ENCODE measurements at places on chromosomes 5 and 9.

DNA sequence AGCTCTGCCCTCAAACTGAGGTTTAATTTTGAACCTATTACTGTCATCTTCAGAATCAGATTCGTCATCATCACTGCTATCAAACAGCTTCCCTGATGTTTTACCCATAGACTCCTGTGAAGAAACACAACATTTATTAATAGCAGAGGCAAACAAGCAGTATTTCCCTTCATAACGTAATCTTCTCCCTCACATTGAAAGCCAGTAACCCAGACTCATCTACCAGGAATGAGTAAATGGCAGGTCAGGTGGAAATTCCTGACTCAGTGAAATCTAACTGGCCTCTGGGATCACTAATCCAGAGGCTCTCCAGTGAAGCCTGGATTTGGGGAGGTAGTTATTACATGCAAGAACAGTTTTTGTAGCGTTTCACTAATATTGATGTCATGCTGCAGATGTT lies 14.6 kb downstream of the NOL8 start:
- no peak for DNase-seq

- DNase-seq, result no peak
These were observed 143.7 kb upstream of the IRX2 start for GRCh38 chr5:2895196-2895595.

DNA sequence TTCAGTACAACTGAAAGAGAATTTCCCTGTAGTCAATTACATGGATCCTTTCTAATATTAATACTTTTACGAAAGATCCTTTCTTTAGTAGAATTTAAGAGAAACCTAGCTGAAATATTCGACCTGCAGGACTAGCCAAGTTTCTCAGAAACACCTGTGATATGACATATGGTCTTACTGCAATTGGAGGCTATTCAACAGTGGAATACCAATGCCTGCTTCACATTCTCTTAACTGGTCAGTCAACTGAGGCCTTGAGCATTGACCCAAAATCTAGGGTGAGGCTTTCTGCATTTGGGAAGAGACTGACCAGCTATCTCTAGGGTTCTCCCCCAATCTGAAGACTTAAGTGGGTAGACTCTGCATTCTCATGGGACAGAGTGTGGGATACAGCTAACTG lies 12.3 kb downstream of the UBE2QL1 start:
- DNase-seq, result no peak

GRCh38 chr5:96374653-96375052 lies 58.4 kb downstream of the PCSK1 start:
- DNase-seq, result no peak

GRCh38 chr5:94885931-94886330 lies 267.5 kb downstream of the SLF1 start:
- no peak for DNase-seq

GRCh38 chr5:103117471-103117991 lies 2.4 kb downstream of the GIN1 start:
- DNase-seq, result no peak

DNA sequence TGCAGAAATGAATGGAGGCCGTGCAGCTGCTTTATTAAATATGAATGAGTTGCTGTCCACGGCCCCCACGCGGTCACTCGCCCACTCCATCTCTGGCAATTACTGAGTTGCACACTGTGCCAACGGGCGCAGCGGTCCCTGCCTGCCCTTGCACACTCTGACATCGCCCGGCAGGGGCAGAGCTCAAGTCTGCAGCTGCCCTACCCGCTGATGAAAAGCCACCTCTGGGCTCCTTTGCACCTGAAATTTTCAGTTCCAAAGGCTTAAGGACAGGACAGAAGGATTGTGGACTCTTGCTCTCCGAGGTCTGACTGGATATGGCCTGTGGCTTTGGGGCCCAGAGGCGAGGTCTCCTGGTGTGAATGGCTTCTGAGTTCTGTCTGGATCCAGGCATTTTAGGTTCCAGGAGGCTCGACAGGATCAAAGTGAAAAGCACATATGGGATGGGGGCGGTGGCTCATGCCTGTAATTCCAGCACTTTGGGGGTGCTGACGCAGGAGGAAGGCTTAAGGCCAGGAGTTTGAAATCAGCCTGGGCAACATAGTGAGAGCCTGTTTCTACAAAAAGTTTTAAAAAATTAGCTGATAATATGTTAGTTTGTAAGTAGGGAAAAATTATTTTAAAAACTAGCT lies 201.8 kb downstream of the PAX5 start:
- DNase-seq, result no peak

GRCh38 chr9:13364271-13365000 lies 84.9 kb upstream of the MPDZ start:
- no peak for DNase-seq

GRCh38 chr9:131478421-131478868 lies 24.3 kb upstream of the POMT1 start:
- peak; percentile 63 for DNase-seq

- DNase-seq, result no peak
These were observed 1.6 kb downstream of the WWC1 start for GRCh38 chr5:168292786-168293696.

DNA sequence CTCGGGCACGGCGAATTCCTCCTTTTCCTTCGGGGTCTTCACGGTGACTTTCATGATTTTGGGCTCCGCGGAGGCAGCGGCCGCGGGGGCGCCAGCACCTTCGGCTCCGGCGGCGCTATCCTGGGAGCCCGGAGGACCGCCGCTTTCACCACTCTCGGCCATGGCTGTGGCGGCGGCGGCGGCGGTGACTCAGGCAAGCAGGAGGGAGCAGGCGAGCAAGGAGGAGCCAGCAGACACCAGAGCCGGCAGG lies 315 bp downstream of the UBQLN1 start:
- DNase-seq, result no peak

DNA sequence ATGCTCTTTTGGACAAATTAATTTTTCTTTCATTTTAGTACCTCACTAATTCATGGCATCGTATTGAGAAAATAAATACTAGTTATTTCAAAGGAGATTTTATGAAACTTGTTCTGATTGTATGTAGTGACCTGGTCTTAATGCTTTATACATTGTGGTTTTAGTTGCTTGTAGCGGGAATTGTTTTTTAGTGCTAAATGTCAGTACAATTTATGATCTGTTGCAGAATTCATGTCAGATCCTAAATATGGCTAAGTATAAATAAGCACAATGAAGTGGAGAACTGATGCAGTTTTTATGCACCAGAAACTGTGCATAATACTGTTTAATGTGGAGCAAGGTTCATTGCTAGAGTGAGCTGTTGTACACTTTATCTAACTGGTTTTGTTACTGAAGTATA lies 308.8 kb downstream of the PJA2 start:
- DNase-seq, result no peak

DNA sequence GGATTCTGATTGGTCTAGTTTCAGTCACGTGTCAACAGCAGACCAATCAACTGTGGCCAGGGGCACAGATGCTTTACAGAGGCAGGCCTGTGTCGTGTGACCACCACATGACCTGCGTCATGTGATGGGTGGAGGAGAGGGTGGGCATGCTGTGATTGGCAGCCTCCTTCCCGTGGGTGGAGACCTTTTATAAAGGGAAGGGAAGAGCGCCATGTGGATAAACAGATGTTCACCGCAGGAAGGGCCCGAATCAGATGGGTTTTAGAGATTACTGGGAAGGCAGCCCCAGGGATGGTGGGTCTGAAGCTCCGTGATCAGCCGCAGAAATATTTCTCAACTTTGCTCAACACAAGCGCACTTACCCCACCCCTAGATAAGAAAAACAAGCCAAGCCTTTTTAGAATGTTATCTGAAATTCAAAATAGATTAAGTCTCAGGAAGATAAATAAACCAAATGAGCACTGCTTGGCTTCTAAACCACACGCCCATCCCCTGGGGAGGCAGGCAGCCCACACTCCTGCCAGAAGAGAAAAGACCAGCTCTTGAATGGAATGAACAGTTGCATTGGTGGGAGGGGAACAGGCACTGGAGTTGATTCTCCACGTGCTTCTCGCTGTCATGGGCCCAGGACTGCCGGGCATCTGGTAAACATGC lies 43.6 kb downstream of the ROPN1L start:
- DNase-seq, result peak; percentile 12

DNA sequence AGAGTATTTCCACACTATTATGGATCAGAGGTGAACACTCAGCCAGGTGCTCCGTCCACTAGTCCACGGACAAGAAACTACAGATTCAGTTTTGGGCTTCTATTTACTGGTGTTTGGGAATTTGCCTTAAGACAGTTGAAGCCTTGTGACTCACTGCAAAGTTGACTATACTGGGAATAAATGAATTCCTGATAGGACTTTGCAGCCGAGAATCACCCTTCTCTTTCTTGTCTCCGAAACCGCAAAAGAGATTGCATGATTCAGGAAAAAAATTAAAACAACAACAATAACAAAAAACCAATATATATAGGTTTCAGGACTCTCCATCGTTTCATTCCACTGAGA lies 716 bp downstream of the TMEM171 start:
- no peak for DNase-seq

DNA sequence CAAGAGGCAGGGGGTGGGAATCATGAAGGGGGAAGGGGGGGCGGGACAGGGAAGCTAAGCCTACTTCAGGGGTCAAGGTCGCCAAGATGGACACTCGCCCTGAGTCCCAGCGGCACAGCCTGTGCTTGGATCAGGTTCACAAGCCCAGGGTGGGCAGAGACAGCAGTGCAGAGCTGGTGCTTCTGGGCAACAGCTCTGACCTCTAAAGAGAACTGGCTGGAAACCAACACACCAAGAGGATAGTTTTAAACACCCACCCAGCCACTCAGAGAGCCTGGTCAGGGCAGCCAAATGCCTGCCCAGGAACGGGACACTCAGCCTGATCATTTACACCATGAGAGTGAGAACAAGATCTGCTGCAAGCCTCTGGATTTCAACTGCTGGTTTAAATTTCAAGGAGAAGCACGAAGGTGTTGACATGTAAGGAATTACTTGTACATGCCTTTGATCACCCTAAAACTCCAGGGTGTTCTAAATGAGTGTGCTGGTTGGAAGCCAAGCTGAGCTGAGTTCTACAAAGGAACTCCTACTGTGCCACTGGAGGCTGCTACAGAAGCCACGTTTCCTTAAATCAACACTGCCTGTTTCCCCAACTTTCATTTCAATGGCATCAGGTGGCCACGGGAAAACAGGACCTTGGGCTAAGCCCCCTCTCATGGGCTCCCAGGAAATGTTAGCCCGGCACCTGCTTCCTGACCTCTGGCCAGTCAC lies 91.5 kb downstream of the TTLL11 start:
- no peak for DNase-seq

DNA sequence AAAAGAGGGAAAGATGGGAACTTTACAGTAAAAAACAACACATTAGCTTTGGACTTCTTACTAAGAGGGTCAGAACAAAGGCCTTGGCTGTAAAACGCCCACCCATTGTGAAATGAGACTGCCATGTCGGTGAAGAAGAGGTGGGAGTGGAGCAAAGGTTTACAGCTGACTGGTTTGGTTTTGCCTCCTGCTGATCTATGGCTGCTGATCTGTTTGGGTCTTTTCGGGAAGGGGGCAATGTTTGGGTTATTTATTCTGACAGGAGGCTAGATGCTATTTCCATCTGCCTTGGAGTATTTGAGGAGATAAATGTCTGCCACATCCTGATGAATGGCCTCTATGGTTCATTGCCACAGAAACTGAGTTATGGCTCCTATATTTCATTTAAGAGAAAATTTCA lies 408.7 kb downstream of the TLE4 start:
- no peak for DNase-seq

GRCh38 chr5:1549475-1550030 lies 25.8 kb upstream of the LPCAT1 start:
- DNase-seq, result no peak

DNA sequence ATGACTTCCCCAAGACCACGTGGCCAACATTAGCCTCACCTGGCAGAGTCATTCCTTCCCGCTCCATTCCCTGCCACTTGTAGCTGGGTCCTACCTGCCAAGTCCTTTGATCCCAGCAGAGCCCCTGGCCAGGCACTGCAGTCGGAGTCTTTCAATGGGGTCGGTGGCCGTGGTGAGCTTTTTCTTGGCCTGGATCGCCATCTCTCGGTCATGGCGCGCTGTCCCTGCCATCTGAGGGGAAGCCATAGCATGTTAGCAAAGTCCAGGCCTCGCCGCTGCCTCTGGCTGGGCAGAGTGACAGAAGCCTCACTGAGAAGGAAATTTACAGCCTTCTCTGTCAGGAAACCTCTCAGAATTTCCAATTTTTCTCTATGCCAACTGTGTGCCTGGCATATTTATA lies 17.5 kb downstream of the CAPSL start:
- no peak for DNase-seq

DNA sequence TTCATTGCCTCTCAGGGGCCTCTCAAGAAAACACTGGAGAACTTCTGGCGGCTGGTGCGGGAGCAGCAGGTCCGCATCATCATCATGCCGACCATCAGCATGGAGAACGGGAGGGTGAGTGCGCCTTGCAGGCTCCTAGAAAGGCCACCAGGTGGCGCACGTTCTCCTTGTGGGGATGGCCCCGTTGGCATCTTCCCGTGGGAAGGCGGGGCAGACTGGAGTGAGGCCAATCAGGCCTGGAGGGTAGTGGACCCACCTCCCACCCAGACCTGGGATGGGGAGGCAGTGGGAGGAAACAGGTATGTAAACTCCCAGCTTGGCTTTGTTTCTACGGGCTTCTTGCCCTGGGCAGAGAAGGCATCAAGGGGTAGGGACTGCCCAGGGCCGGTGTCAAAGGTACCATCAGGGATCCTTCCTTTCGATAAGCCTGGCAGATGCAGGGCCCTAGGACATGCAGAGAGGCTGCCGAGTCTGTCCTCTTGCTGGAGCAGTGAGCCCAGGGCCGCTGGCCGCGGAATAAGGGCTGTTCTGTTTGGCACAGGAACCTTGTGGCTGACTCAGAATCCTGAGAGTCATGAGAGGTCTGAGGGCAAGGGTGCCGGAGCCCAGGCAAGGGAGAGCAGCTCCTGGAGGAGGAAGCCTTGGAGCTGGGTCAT lies 18.9 kb upstream of the SPTLC1 start:
- peak; percentile 76 for DNase-seq

DNA sequence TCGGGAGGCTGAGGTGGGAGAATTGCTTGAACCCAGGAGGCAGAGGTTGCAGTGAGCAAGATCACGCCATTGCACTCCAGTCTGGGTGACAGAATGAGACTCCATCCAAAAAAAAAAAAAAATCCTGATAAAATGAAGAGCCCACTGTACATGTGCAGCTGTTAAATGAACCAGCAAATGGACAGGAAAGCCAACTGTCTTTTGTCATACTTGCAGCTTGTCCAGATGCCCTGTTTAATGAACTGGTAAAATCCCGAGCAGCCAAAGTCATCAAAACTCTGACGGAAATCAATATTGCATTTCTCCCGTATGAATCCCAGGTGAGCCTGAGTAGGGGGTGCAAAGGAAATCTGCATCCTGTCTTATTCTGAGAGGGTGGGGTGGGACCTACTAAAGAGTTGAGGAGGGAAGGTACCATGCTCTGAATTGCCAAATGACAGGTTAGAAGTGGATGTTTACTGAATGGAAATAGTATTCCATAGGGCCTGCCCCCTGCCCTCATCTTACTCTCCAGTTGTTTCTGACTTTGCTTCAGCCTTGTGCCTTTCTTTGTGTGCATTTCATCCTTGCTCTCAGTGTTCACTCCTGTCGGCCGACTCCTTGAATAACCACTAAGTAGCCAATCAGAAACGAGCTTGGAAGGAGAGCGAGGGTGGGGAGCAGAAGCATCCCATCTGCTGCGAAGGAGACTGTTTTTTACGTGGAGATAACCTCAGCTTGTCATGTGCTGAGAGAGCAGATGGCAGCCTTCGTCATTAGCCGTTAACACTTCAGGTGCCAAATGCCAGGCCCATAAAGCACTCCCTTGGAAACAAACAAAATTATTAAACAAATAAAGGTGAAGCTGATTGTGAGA lies 45.7 kb upstream of the CFAP157 start:
- no peak for DNase-seq

Data from CD4-positive, alpha-beta T cell treated with Interleukin-1 beta for 1 hour (primary cell).